Activated naive CD8-positive, alpha-beta T cell treated with anti-CD3 and anti-CD28 coated beads, Interleukin-2, amount 10 ng/mL, durations not matched to agents 7 days and 5 days (primary cell): ENCODE measurements at places on chromosomes 5 and 9. TPM values are rescaled to one million over a fixed set of nuclear protein-coding genes. Genes with fewer than 3 reads are reported as not detected.
A peak's percentile ranks its signal among the peaks of the same experiment; 100 is the strongest.

GRCh38 chr9:76650692-76651091 is 113.5 kb upstream of the PCA3 start:
- H3K4me3 ChIP-seq, result peak overlapping the region; percentile 77
- peaks cover 3% of the 10 kb centered on the region for H3K36me3 ChIP-seq
- peak overlapping the region; percentile 83 for H3K27ac ChIP-seq

GRCh38 chr9:93656426-93657239 is 80.2 kb downstream of the PHF2 start:
- H3K27me3 ChIP-seq, result no peaks in the 10 kb centered on the region
- no peaks in the 10 kb centered on the region for H3K4me1 ChIP-seq
- H3K27ac ChIP-seq, result no peak overlapping the region

DNA sequence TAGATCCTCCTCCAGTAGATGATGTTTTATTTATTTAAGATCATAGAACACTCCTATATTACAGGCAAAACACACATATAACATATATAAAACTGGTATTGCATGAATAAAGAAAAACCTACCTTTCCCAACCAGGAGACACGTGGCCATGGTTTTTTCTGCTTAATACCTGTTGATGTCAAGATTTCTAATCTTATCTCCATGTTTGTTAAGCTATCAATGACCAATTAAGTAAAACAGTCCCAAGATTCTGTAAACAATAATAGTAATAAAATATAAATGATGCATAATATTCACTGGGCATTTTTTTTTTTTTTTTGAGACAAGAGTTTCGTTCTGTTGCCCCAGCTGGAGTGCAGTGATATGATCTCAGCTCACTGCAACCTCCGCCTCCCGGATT is 1.7 kb downstream of the CPLANE1 start:
- H3K4me3 ChIP-seq, result peak overlapping the region; percentile 25
- no peaks in the 10 kb centered on the region for H3K27me3 ChIP-seq
- no peak for DNase-seq
- H3K4me1 ChIP-seq, result peaks cover 8% of the 10 kb centered on the region

DNA sequence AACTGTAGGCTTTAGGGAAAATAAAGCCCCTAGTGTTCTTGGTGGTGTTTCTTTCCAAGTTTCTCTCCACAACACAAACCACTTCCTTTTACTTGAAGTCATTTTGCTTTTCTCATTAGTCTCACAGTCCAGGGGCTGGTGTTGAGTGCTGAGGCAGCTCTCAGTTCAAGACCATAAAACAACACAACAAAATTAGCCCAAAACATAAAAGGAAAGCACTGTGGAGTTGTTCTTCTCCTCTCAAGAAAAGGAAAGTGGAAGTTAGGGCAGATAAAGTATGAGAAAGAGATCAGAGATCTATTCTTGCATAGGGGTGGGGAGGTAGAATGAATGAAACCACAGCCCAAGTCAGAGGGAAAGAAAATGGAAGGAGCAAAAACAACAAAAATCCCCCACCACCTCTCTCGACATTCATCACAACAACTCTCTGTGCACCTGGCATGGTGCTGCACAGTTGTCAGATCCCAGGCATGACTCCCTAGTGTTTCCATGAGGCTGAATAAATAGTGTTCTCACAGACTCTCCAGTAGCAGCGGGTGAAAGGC is 569.9 kb downstream of the RAB3C start:
- peaks cover 18% of the 10 kb centered on the region for H3K4me1 ChIP-seq
- H3K27me3 ChIP-seq, result no peaks in the 10 kb centered on the region
- H3K36me3 ChIP-seq, result peaks cover 5% of the 10 kb centered on the region
- peak overlapping the region; percentile 81 for H3K4me3 ChIP-seq
- peak overlapping the region; percentile 85 for H3K27ac ChIP-seq

- peak overlapping the region; percentile 9 for H3K27ac ChIP-seq
- peaks cover 14% of the 10 kb centered on the region for H3K36me3 ChIP-seq
- peaks cover 17% of the 10 kb centered on the region for H3K4me1 ChIP-seq
Observed at GRCh38 chr9:132773093-132773492, 102.8 kb downstream of the GTF3C4 start.

GRCh38 chr5:150640311-150641005 is at the start of gene SYNPO:
SYNPO (plus strand) TSS chr5:150640660; CDS start chr5:150648276, 7,616 bp downstream.
- no peaks in the 10 kb centered on the region for H3K4me1 ChIP-seq
- no peaks in the 10 kb centered on the region for H3K36me3 ChIP-seq
- no peak within 1 kb of the TSS for H3K4me3 ChIP-seq
- peaks cover 33% of the 10 kb centered on the region for H3K27me3 ChIP-seq

- no peaks in the 10 kb centered on the region for H3K36me3 ChIP-seq
- H3K27me3 ChIP-seq, result peaks cover 25% of the 10 kb centered on the region
- H3K27ac ChIP-seq, result no peak overlapping the region
- DNase-seq, result no peak
- peaks cover 14% of the 10 kb centered on the region for H3K4me1 ChIP-seq
Observed at GRCh38 chr9:36929350-36929675, 104.8 kb downstream of the PAX5 start.

GRCh38 chr9:16726029-16726428 is 144.4 kb downstream of the BNC2 start:
- H3K27ac ChIP-seq, result no peak overlapping the region
- no peaks in the 10 kb centered on the region for H3K36me3 ChIP-seq
- H3K27me3 ChIP-seq, result peaks cover 44% of the 10 kb centered on the region
- DNase-seq, result no peak

- no peaks in the 10 kb centered on the region for H3K4me1 ChIP-seq
- no peaks in the 10 kb centered on the region for H3K36me3 ChIP-seq
- H3K4me3 ChIP-seq, result no peak overlapping the region
- H3K27me3 ChIP-seq, result peaks cover 32% of the 10 kb centered on the region
- no peak for DNase-seq
Observed at GRCh38 chr9:126132746-126133145, 193.9 kb upstream of the MVB12B start.

GRCh38 chr5:133364936-133365707 is 247.2 kb downstream of the FSTL4 start:
- no peaks in the 10 kb centered on the region for H3K36me3 ChIP-seq
- H3K4me1 ChIP-seq, result peaks cover 2% of the 10 kb centered on the region
- no peak for DNase-seq
- no peak overlapping the region for H3K27ac ChIP-seq
- H3K27me3 ChIP-seq, result peaks cover 7% of the 10 kb centered on the region
- H3K4me3 ChIP-seq, result no peak overlapping the region

- DNase-seq, result no peak
- no peak overlapping the region for H3K27ac ChIP-seq
- no peaks in the 10 kb centered on the region for H3K4me1 ChIP-seq
- peaks cover 7% of the 10 kb centered on the region for H3K36me3 ChIP-seq
- H3K27me3 ChIP-seq, result peaks cover 31% of the 10 kb centered on the region
Observed at GRCh38 chr9:22228542-22228941, 218.1 kb upstream of the DMRTA1 start.

GRCh38 chr5:112156211-112156610 is 262.9 kb downstream of the EPB41L4A start:
- DNase-seq, result no peak
- H3K4me1 ChIP-seq, result peaks cover 5% of the 10 kb centered on the region
- no peaks in the 10 kb centered on the region for H3K36me3 ChIP-seq
- no peak overlapping the region for H3K4me3 ChIP-seq
- no peaks in the 10 kb centered on the region for H3K27me3 ChIP-seq

DNA sequence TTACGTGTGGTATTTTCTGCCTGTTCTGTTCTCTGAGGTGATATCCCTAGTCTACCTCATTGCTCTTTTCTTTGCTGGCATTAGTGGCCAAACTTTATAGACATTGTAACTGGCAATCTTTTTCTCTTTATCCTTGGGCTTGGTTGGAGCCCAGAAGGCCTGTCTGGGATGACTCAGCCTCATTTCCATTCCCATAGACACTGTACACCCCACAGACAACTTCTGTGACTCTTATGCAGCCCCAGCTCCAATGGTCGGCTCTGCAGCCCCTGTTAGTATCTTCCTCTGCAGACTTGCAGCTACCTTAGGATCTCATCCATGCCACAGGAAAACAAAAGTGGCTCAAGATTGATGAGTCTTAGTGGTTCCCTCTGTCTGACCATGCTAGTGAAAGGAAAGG is 79.8 kb downstream of the CFAP95 start:
- no peak overlapping the region for H3K4me3 ChIP-seq

- no peak overlapping the region for H3K4me3 ChIP-seq
- H3K27ac ChIP-seq, result no peak overlapping the region
Observed at GRCh38 chr9:127056446-127056845, 66.0 kb downstream of the ANGPTL2 start.

Gene PNPLA7
- 5.6 TPM for total RNA-seq

Gene PCA3
- total RNA-seq, result not detected

Gene KIF4B
- total RNA-seq, result not detected

Gene HINT2
- 56.4 TPM for total RNA-seq

Gene FOXD4L3
- not detected for total RNA-seq
